ENCODE measurements at places on chromosomes 6 and 20.
A peak's percentile ranks its signal among the peaks of the same experiment; 100 is the strongest.

DNA sequence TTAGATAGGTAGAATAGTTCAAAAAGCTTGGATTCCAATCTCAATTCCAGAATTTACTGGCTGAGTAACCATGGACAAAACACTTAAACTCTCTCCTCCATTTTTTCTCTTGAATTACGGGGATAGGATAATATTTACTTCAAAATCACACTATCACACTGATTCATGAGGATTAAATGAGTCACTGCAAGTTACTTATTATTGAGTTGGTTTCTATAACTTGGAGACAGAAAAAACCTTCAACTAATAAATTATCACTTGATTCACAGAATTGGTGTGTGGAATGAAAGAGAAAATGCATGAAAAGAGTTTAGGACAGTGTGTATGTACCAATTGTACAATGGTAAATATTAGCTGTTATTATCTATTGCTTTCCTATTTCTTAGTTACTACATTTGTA lies 585.2 kb downstream of the PHF3 start:
- DNase-seq, result peak; percentile 15

- no peak for DNase-seq
Measured at GRCh38 chr6:7770601-7771000, 44.7 kb downstream of the BMP6 start.

GRCh38 chr6:28816909-28817807 lies 106.6 kb downstream of the TRIM27 start:
- DNase-seq, result peak; percentile 87

DNA sequence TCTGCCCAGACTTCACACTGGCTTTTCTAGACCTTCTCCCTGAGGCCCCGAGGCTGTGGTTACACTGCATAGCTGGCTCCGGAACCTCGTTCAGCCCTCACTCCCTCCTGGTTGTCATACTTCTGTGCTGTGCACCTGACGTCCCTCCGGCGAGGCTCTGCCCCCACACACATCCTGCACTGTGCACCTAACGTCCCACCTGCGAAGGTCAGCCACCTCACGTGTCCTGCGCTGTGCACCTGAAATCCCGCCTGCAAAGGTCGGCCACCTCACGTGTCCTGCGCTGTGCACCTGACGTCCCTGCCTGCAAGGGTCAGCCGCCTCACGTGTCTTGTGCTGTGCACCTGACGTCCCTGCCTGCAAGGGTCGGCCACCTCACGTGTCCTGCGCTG lies 111.0 kb upstream of the FRMD1 start:
- no peak for DNase-seq

DNA sequence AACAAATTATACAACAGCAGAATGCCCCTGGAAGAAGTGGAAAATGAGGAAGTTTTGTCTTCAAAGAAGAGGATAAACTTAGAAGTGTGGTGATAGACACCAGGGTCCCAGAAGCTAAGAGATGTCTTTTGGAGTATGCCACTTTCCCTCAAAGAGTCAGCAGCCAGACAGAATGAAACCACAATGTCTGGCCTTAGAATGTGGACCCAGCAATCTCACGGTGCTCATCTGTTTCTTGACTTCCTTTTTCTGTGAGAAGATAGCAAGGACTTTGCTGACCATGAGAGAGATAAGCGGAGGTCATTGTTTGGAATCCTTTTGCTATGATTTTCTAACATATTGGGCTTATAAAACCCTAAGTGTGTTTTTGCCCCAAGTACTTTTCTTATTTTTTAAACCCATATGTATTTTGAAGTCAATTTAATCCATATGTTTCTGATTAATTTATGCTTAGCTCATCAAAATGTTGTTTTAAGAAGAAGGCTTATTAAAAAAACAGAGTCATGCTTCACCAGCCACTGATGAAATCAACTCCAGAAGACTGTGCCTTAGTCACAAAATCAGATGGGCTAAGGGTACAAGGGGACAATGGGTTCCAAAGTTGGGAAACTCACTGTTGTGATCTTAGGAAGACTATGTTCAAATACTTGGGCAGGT lies 451.2 kb upstream of the JAG1 start:
- peak; percentile 63 for DNase-seq

DNA sequence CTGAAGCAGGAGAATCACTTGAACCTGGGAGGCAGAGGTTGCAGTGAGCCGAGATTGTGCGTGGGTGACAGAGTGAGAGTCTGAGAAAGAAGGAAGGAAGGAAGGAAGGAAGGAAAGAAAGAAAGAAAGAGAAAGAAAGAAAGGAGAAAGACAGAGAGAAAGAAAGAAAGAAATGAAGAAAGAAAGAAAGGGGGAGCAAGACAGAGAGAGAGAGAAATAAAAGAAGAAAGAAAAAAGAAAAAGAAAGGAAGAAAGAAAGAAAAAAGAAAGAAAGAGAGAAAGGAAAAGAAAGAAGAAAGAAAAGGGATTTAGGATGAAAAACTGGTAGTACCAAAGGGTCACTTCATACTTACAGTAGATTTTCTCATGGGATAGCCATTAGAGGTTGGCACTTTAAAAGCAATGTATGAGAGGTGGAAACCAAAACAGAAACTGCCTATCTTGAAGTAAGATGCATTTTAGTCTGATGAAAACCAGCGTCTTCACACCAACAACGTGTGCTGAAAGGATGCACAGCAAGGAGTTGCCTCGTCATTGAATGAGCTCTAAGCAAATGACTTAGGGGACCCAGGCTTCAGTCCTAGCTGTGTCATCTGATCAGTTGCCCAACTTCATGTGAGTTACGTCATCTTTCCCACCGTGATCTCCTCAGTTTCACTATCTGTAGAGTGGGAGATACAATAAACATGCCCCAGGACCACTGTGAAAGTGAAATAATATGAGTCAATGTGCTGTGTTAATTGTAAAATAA lies 133.9 kb upstream of the NEDD9 start:
- no peak for DNase-seq

- DNase-seq, result peak; percentile 14
Measured at GRCh38 chr6:165729307-165729936, 66.4 kb upstream of the PDE10A start.

- no peak for DNase-seq
Measured at GRCh38 chr6:43052225-43052841, 1.3 kb downstream of the CUL7 start.

- peak; percentile 84 for DNase-seq
Measured at GRCh38 chr6:2522521-2522920, 228.2 kb downstream of the MYLK4 start.

GRCh38 chr20:12976720-12977309 lies 32.0 kb upstream of the SPTLC3 start:
- no peak for DNase-seq

GRCh38 chr6:107128175-107128574 lies 12.9 kb upstream of the BEND3 start:
- peak; percentile 32 for DNase-seq

GRCh38 chr6:165769401-165769800 lies 106.4 kb upstream of the PDE10A start:
- no peak for DNase-seq

- peak; percentile 76 for DNase-seq
Measured at GRCh38 chr6:134235937-134236751, 81.8 kb downstream of the SGK1 start.
